ENCODE measurements at places on chromosomes 12 and 14.
A peak's percentile ranks its signal among the peaks of the same experiment; 100 is the strongest.

GRCh38 chr12:103665971-103666370 is 78.9 kb downstream of the STAB2 start:
- no peak for DNase-seq

DNA sequence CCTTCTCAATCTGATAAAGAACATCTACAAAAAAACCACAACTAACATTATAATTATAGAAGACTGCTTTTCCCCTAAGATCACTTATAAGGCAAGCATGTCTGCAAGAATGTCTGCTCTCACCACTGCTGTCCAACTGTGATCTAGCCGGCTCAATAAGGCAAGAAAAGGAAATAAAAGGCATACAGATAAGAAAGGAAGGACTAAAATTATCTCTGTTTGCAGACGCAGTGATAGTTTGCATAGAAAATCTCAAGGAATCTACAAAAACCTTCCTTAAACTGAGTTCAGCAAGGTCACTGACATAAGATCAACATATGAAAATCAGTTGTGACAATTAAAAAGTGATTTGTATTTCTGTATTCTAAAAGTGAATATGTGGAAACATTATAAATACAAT is 138.0 kb upstream of the EGLN3 start:
- no peak for DNase-seq

DNA sequence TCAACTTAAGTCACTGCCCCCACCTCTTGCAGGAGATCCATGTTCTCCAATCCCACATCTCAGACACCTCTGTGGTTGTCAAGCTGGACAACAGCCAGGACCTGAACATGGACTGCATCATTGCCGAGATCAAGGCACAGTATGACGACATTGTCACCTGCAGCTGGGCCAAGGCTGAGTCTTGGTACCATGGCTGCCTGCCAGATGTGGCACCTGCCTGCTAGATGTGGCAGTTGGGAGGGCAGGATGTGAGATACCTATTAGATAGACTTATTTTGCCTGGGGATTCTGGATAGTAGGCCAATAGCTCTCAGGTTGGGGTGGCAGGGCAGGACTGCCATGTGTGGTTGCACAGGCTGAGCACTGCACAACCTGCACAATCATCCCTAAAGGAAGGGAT is 7.9 kb upstream of the KRT86 start:
- DNase-seq = no peak

DNA sequence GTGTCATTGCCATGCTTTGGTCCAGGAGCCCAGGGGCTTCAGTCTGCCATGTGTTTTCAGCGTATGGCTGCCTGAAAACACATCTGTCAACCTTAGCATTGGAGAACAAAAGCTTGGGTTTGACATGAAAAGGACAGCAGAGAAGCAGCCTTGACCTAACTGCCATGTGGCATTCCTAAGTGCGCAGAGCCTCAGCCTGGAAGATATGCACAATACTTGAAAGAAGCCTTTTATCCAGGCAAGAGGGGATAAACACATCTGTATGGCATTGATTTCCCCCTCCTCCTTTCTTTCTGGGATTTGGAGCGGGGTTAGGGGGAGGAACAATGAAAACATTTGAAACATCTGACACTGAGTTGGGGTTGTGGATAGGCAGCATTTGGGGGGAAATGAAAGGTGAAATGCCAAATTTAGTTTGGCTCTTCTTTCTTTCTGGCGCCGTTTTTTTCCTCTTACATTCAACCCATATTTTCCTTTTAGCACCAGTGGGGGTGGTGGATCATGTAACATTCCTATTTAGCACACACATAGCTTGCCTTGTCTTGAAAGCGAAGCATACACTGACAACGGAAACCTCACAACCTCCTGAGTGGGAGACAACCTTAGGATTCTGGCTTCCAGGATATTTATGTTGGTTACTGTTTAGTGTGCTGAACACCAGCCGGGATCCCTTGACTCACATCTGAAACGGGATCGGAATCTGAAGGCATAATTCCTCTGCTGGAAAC is 177.0 kb downstream of the C12orf75 start:
- no peak for DNase-seq

DNA sequence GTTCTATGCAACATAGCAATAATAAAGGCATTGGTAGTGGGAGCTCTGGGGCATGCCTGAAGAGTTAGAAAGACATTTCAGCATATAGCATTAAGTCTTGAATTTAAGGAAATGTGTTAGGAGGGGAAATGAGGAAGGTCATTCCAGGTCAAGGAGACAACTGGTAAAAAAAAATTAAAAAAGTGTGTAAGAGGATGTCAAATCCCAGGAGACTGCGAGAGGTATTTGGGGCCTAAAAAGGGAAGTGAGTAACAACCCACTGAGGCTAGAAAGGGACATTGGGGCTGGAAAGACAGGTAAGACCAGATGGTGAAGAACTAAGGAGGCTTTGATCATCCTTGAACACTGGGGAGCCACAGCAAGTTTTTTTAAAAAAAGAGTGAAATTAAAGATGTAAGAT is 152.9 kb downstream of the SLC25A21 start:
- no peak for DNase-seq

DNA sequence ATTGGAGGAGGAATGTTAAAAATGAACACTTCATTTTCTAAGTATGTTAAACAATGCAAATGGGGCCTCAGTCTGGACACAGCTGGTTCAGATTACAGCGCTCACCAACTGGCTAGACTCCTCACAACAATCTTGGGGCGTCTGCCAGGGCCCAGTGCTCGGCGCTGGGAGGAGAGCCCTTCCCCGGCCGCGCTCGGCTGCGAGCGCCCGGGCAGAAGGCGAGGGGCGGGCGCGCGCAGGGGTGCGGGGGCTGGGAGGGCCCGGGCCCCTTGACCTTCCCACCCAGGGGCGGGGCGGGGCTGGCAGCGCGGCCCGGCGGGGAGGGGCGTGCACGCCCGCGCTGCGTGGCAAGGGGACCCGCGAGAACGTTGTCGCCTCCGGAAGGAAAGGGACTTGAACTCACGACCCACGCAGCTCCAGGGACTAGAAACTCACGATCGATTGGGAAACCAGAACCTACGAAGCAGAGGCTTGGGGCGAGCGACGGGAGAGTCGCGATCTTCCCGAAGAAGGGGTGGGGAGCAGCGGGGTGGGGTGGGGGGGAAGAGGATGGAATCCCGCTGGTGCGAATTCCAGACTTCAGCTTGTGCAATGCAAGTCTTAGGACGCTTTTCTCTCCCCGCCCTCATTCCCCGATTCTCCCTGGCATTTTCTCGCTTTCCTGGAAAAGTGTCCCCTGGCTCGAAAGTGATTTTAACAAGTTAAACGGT is at the start of gene FBLN5:
FBLN5 (minus strand) TSS at position 220 of the 710 bp plus-strand sequence. CDS start 465 bp downstream, outside the sequence.
- DNase-seq = no peak

DNA sequence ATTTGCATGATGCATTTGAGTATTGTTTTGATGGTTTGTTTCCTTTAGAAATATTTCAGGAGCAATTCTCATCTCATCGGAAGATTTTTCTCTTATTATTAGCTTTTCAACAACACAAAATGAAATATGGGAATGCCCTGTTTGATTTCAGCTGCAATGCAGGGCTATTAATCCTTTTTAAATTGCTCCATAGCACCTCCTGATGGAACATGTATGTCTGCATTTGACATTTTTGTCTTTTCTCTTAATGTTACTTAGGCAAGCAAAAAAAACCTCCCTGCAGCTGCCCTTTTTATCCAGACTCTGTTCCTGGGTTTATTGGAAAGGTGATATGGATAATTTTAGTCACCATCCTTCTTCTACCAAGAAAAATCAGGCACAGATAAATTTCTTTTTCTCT is 895.8 kb downstream of the RPS29 start:
- DNase-seq = no peak

DNA sequence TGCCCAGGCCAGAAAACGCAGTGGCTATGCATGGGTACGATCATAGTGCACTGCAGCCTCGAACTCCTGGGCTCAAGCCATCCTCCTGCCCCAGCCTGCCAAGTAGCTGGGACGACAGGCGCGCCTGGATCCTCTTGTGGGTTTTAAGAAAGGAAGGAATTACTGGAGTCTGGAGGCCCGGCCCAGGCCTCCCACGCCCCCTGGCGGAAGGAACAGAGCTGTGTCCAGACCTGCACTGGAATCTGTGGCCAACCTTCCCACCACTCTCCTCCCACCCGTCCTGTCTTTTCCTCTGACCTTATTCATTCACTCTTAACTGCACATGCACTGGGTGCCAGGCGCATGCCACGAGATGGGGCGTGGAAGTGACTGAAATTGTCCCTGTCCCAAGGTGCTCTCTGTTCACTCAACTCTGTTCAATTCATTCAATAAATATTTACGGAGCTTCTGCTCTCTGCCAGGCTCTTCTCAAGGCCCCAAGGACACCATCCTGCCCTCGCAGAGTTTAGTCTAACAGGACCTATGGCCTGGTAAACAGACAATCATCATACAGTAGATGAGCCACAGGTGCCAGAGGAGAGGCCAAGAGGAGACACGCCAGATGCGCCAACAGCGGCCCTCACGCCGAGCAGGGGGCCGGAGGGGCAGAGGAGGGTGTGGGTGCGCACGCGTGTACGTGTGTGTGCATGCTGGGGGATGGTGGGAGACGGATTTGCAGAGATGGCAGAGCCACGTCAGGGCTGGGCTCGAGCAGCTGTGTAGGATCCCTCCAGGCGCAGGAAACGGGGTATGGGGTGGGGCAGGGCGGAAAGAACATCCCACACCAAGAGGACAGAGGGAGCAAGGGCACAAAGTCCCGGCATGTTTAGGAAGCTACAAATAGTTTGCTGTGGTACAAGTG is 13.7 kb upstream of the TMEM106C start:
- DNase-seq = peak; percentile 12

DNA sequence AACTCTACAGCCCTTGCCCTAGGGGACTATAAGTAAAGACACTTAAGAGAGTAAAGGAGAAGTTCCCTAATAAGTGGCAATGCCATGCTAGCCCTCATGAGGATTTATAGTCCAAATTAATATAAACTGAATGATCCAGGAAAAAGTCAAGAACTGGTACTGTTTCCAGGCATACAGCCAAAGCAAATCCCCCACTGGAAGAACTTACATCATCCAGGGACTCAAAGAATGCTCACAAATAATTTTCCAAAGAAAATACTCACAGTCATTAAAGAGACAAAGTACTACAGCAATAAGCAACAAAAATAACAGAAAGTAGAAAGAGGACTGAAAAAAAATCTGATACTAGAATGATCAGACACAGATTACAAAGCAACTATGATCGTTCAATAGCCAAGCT is 79.7 kb upstream of the RAP1B start:
- DNase-seq = no peak

DNA sequence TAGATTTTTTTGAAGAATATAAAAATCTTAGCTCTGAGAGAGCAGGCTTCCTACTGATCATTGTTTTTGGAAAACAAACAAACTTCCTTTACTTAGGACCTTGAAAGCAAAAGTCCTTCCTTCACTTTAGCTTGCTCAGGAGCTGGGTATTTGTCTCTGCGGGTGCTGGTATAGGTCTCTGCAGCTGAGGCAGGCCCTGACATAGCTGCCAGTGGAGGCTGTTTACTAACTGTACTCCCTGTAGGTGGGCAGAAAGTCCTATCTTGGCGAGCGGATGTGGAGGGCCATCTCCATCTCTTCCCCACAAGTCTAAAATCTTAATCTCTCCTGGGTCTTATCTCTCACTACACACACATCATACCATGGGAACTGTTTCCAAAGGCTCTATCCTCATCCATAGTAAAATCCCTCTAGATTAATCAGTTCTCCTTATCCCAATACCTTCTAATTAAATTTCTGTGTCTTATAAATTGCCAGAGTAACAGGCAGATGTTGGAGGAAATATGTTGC is 4.1 kb upstream of the MIA2 start:
- no peak for DNase-seq

- DNase-seq = no peak
Observed at GRCh38 chr12:66942741-66943465, 264.0 kb upstream of the GRIP1 start.

DNA sequence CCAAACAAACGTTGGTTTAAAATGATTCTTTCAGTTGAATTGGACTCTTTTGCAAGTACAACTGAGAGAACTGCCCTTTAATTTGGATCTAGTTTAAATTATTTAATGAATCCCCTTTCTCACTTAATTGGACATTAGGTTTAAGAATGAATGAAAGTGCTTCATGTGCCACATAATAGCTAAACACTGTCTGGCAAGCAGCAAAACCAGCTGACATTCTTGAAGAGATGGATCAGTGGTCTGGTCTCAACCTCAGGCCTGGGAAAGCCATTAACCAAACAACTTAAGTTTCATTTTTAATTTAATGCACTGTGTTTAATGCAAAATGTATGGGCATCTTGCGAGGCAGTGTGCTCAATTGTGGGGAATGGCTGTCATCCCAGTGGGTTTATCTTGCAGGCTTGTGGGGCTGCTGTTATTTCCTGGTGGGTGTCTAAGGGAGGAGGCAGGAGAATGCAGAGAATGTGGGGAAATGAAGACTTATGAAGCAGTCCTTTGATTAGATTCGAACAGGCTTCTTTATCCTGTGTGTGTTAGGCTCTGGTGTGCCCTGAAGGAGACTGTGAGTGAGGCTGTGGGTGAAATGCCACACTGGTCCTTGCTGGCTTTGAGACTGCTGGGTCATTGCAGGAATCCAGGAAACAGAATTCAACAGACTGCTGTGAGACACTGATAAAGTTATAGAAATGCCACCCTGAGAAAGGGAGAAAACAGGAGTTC is 144.1 kb upstream of the PELI2 start:
- no peak for DNase-seq

- DNase-seq = no peak
Observed at GRCh38 chr12:1812650-1813302, 7.6 kb upstream of the LRTM2 start.

DNA sequence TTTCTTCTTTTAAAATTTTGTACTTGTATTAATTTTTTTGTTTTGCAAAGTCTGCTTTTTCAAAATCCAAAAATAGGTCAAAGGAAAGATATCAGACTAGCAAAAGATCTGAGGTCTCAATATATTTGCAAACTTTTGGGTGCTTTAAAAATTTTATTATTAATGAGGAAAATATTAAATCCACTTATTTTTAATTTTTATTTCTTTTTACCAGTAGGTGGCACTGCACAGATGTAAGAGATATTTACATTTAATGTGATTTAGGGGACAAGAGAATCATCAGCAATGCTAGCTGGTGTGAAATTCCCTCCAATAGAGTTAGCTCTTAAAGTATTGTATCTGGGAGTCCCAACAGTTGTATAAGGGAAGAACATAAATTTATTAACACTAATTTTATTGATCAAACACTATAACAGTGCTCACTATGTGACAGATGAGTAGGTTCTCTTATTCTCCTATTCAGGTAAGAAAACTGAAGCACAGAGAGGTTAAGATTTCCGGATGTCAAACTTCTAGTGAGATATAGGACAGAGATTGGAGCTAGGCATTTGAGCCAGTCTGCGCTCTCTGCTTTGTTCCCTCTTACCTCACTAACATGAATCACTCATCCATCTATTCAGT is 30.5 kb downstream of the ALX1 start:
- DNase-seq = no peak

GRCh38 chr14:92544051-92544720 is 30.6 kb downstream of the RIN3 start:
- no peak for DNase-seq

DNA sequence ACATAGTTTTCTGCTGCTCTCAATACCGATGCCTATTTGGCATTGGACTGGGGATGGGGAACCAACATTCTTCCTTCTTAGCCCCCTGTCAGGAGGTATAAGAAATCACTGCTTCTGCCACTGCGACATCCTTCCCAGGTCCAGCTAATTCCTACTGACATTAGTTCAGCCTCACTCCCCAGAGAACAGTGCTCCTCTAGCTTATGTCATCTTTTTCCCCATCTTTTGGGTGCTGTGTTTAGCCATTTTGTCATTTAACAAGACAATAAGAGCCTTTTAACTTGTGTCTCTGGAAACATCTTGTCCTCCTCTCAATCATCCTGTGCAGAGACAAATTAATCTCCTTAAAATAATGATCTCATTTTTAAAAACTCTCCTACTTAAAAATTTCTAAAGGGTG is 167.0 kb upstream of the PLXNC1 start:
- no peak for DNase-seq

Data from hypothalamus (tissue), 51 donors.